B cell (primary cell): ENCODE measurements at places on chromosomes 6 and 20. TPM values are rescaled to one million over a fixed set of nuclear protein-coding genes. Genes with fewer than 3 reads are reported as not detected.

DNA sequence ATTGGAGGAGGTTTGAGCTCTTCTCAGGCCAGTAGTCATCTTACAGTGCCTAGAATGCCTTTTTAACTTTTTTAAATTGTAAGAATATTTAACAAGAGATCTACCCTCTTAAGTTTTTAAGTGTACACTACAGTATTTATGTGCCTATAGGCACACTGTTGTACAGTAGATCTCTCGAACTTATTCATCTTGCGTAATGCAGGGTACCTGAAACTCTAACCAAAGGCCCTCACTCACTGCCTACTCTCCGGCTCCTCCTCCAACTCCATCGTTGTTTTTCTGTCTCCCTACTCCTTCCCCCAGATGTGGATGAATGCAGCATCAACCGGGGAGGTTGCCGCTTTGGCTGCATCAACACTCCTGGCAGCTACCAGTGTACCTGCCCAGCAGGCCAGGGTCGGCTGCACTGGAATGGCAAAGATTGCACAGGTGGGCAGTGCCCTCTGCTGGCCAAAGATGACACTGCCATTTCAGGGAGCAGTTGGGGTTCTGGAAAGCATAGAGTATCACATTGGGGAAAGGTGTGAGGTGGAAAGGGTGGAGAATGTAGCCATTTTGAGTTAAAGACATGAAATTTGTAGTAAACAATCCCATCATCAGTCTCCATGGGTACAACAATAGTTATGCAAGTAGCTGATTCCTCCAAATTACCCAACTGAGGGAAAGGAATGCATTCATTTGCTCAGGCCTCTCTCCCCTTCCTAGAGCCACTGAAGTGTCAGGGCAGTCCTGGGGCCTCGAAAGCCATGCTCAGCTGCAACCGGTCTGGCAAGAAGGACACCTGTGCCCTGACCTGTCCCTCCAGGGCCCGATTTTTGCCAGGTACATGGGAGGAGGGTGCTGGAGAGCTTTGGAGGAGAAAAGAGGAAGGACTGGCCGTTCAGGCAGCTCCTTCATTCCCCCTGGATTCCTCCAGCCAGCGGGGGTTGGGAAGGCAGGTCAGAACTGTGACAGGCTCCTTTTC lies 18.4 kb upstream of the ZNF76 start:
- DNase-seq = peak; percentile 73

The CD83 gene
- 332 and 339 TPM in 2 replicates for total RNA-seq

DNA sequence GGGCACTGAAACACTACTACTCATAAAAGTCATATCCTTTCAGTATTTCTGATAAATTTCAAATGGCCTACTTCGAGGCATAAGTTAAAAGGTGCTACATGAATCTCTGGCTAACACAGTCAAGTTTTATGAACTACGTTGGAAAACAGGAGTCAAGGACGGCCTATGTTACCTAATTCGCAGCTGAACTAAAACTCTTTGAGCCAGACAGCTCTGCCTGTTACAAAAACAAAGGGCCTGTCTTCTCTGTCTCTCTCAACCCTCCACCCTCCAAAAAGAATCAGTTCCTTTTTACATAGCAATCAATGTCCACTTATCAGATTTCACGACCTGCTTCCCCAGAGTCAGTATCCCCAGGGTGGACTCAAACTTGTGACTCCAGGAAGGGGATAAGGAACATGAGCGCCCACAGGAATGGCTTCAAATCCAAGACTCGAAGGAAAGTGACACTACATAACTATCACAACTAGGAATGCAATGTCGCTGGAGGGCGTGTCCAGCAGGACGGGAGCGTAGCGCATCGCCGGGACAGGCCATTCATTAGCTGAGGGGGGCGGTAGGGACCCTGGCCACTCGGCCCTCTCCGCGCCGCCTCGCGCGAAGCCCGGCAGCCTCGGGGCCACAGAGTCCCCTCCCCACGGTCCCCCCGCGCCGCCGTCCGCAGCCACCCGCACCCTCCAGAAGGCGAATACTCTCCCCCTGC lies 591 bp downstream of the IBTK start:
- no peak for DNase-seq

GRCh38 chr20:48828734-48829460 lies 1.1 kb upstream of the PREX1 start:
- no peak for DNase-seq

DNA sequence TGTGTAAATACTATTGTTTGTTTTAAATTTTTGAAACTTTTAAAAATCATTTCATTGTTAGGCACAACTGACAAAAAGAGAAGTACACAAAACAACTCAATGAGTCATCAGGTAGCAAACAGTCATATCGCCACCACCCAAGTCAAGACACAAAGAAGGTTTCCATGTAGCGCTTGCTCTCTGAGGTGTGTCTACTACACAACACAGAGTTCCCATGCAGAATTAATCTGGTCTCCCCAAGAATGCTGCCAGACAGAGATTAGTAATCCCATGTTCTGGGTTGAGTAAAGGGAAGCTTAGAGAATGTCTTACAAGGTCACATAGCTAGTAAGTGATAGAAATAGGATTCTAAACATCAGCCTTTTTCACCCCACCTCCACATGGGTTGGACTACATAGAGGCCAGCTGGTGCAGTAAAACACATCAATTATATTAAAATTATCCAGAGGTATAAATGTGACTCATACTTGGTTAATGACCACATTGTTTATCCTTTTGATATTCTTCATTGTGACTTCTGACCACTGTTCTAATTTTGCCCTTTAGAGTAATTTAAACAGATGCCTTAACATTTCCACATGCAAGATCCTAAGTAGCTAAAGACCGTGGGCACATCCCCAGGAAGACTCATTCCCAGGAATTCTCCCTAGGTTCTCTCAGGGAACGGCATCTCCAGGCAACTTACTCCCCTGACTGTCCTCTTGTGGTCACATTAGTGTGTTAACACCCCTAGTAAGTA lies 413.5 kb downstream of the PRKN start:
- DNase-seq = no peak

GRCh38 chr6:37840940-37841300 lies 21.4 kb downstream of the ZFAND3 start:
- no peak for DNase-seq

The APMAP gene
- total RNA-seq = 28.0 and 28.2 TPM in 2 replicates

- DNase-seq = no peak
Observed at GRCh38 chr6:14077193-14077867, 40.2 kb upstream of the CD83 start.

GRCh38 chr6:140653506-140653905 lies 1279.1 kb upstream of the CITED2 start:
- no peak for DNase-seq

- DNase-seq = no peak
Observed at GRCh38 chr6:49934770-49935169, 29.2 kb downstream of the DEFB114 start.

DNA sequence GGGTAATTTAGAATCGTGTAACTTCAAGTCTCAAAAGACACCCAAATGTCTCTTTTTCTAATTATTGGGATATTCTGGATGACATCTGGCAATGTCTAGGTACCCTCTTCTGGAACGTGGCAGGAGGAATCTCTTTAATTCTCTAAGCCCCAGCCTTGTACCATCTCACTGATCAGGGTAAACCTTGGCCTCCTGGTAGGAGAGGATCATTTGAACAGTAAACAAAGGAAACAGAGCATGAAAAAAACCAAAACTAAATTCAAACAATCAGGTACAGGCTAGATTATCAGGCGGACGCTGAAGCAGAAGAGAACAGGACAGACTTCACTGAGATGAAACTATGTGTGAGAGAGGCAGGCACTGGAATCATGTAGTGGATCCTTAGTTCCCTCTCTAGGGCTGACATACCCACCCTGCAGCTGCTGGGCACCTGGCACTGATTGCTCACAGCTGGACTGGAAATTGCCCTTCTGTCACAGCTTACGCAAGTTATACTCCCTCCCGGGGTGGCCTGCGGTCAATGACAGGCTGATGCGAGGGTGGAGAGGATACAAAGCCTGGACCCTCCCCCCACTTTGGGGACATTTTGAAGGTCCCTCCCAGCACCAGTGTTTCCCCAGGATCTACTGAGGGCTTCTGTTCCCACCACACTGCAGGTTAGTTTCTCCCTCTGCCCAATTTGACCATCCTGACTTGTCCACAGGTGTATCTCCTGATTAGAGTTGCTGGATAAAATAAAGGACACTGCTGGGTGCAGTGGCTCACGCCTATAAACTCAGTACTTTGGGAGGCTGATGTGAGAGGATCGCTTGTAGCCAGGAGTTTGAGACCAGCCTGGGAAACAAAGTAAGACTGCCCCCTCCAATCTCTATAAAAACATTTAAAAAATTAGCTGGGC lies 20.6 kb upstream of the ZBTB24 start:
- DNase-seq = no peak

GRCh38 chr6:169857343-169858292 lies 106.2 kb downstream of the ERMARD start:
- no peak for DNase-seq

The DDX43 gene
- total RNA-seq = 1.8 and 2.6 TPM in 2 replicates

- no peak for DNase-seq
Observed at GRCh38 chr20:5442101-5442500, 125.3 kb upstream of the PROKR2 start.
